Stimulated activated CD4-positive, alpha-beta T cell treated with anti-CD3 and anti-CD28 coated beads, Interleukin-15, amount 100 ng/mL, for 48 hours (primary cell): ENCODE measurements at places on chromosomes 11 and 22.

- DNase-seq: no peak
These were observed 804.4 kb downstream of the BRD1 start for GRCh38 chr22:49023161-49023878.

DNA sequence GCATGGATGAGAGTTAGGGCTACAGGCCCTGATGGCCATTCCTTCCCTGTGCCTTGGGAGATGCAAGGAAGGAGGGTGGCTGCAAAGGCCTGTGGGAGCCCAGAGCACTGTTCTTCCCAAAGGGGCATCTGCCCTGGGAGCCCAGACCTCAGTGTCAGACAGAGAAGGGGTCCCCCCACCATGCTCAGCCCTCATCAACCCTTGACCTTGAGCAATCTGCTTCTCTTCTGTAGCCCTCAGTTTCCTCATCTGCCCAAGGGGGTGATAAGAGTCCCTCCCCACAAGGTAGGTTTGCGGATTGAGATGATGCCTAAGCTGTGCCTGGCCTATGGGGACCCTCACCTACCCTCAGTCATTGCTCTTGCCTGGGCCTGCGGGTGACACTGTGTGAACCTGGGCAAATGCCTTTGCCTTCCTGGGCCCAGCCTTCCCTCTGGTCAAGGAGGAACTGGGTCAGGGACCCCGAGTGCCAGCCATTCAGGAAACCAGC, 47.5 kb downstream of the IGLL5 start:
- no peak for DNase-seq

DNA sequence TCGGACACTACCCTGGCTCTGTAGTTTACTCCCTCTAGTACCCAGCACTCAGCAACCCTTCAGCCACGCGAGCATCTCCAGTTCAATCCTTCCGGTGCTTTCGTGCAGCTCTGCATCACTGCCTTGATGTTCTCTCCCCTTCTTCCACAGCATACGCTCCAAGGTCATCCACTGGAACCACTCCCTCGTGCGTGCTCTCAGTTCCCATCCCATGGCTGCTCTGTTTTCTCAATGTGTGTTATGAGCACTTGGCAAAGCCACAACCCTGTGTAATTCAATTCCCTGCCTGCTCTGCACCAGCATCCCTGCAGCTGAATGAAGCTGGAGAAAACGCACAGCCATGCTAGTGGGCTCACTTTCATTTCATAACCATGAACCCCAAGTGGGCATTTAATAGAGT, 38.5 kb upstream of the NFRKB start:
- no peak for DNase-seq

GRCh38 chr22:18062421-18062820, 15.4 kb upstream of the PEX26 start:
- no peak for DNase-seq

GRCh38 chr11:125062218-125062930, 731 bp upstream of the SLC37A2 start:
- DNase-seq: no peak

DNA sequence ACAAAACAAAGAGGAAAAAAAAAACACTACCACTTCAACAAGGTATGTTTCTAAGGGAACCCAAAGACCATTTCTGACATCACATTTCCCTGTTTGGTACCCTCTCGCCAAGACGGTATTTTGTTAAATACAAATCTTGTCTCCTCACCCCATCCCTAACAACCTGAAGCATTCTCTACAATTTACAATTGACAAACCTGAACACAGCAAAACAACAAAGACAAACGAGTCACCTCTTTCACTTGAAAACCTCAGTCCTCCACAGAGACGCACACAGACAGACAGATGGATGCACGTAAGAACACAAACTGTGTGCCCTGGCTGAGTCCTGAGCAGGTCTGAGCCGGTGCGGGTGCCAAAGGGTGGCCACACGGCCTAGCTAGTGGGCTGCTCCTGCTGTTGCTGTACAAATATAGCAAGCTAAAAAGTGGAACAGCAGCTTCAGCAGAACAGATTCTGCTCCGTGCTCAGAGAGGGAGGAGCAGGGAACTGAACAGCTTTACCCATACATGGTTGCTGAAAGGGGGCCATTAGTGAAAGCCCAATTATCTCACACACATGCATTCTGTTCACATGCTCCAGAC, 28.5 kb downstream of the CELF1 start:
- DNase-seq: no peak

GRCh38 chr11:73325036-73325981, 17.2 kb downstream of the ARHGEF17 start:
- no peak for DNase-seq

DNA sequence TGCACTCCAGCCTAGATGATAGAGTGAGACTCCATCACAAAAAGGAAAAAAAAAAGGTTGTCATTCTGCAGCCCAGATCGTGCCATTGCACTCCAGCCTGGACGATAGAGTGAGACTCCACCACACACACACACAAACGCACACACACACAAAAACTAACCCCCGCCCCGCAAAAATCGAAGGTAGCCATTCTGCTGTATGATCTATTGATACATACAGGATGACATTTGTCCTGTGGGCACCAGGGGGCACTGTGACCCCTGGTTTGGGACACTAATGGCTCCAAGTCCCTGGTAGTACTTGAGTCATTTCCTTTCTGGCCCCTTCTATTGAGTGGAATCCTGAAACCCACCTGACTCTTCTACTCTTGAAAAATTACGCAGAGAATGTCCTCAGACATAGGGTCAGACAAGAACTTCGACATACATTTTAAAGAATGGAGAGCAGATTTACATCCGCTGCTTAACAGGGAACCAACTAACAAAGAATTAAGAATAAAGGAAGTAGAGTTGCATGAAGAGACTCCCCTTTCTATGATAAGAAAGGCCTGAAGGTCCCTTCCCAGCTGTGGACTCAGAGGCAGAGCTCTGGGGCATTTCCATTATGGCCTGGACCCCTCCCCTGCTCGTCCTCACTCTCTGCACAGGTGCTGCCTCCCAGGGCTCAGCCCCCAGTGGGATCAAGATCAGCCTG, 35.0 kb upstream of the PRAME start:
- peak; percentile 20 for DNase-seq

- peak; percentile 16 for DNase-seq
These were observed 101.9 kb downstream of the WT1 start for GRCh38 chr11:32333320-32333991.

DNA sequence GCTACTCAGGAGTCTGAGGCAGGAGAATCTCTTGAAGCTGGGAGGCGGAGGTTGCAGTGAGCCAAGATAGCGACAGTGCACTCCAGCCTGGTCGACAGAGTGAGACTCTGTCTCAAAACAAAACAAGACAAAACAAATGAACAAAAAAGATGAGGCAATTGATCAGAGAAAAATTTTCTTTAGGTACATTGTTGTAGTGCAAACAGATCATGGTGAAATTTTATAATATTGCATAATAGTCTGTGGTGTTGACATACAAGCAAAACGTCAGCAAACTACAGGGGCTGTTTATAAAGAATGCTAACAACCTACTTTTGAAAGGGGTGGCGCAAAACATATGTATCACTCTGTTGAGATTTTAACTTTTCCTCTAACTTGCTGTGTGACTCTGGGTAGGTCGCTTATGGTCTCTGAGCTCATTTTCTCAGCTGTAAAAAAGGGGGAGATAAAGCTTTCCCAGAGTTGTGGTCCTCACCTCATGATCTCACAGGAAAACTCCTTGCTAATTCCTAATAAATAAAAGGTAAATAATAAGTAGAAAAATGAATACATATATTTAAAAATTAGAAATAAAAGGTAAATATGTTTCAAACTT, 64.8 kb upstream of the NUP160 start:
- no peak for DNase-seq

DNA sequence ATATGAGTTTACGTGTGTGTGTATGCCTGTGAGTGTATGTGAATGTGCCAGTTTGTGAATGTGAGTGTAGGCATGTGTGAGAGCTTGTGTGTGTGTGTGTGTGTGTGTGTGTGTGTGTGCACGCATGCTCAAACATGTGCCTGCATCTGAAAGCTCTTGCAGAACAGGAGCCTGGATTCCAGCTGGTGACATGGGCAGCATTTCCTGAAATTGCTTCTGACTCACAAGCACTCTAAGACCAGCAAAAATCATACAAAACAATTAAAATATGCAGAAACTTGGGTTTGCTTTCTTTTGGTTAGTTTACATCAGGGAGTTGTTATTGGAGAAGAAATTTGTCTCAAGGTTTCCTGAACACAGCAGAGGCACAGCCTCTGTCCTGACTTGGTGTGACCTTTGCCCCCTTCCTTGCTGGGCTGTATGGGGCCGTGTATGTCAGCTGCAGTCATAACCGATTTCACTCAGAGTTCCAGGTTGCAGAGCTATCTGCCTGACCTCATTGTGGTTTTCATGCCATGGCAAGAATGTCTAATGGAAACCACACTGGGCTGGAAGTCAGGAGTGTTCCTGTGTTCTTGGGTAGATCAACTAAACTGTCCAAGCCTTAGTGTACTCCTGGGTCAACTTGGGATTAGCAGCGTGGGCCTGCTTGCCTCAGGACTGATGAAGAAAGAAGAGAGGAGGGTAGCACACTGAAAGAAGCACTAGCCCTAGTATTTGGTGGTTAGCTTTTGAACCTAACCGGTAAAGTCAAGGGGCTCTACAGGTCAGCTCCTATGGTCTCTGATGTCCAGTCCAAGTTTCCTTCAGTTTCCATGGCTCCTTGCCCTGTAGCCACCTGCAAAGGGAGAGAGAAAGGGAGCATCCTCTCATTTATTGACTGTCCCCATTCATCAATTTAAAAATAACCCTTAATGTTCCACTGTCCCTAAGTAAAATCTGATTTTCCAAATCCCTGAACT, 143.7 kb downstream of the SNX19 start:
- no peak for DNase-seq

DNA sequence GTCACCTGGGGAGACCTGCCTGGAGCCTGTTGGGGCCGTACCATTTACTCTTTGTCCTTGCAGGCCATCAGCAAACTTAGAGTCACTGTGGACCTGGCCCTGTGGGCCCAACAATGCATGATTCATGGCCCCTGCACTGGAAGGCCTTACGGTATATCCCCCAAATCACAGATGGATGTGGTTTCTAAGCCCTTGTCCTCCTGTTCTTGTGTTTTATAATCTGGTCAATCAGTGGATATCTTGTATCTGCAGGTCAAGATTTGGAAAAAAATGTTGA, 6.2 kb downstream of the TSKU start:
- DNase-seq: no peak

- DNase-seq: no peak
These were observed 561.0 kb downstream of the SOX6 start for GRCh38 chr11:15795378-15795777.

- DNase-seq: no peak
These were observed 119.2 kb downstream of the DSCAML1 start for GRCh38 chr11:117677729-117678310.

DNA sequence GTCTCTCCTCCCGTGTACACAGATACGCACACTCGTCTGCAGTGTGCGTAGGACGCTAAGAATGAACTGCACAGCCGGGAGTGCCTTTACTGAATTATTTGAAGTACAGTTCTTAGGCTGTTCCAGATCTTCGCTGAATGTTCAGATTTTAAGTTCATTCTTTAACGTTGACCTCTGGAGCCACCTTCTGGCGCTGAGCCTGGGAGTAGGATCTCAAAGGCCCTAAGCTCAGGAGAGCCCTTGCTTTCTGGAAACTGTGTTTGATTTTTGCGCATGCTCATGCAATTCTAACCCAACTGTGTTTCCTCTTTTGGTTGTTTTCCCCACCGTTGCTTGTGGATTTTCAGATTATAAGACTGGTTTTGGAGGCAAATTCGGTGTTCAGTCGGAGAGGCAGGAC, 22.8 kb downstream of the CTTN start:
- no peak for DNase-seq

DNA sequence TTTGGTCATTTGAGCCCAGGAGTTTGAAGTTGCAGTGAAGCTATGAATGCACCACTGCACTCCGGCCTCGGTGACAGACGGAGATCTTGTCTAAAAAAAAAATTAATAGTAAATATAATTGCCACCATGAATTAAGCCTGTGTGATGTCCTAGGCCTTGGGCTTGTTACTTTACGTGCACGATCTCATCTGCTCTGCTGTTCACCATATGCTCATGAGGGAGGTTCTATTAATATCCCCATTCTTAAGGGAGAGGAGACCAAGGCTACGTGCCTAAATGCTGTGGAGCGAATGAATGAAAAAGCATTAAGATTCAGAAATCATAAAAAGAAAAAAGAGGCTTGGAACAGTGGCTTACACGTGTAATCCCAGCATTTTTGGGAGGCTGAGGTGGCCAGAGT, 2.6 kb upstream of the ATG2A start:
- no peak for DNase-seq

DNA sequence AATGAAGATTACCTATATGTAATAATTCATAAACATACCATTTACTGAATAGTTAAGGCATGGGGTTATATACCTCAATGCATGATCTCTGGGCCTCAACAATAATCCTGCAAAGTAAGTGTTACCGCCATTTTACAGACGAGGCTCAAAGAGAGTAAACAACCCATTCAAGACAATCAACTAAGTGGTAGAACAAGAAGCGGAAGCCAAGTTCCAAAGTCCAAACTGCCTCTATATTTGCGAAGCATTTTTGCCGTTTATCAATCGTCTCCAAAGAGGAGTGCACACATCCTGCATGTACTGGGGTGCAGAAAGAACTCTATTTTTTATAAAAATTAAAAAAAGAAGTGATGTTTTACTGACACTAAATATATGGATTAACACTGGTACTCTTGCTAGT, 27.5 kb upstream of the P4HA3 start:
- no peak for DNase-seq

- no peak for DNase-seq
These were observed 50.2 kb downstream of the SPATA19 start for GRCh38 chr11:133795088-133795487.

GRCh38 chr11:78838417-78838816, 263.8 kb upstream of the NARS2 start:
- no peak for DNase-seq
